ENCODE measurements at places on chromosomes 7 and 10.

DNA sequence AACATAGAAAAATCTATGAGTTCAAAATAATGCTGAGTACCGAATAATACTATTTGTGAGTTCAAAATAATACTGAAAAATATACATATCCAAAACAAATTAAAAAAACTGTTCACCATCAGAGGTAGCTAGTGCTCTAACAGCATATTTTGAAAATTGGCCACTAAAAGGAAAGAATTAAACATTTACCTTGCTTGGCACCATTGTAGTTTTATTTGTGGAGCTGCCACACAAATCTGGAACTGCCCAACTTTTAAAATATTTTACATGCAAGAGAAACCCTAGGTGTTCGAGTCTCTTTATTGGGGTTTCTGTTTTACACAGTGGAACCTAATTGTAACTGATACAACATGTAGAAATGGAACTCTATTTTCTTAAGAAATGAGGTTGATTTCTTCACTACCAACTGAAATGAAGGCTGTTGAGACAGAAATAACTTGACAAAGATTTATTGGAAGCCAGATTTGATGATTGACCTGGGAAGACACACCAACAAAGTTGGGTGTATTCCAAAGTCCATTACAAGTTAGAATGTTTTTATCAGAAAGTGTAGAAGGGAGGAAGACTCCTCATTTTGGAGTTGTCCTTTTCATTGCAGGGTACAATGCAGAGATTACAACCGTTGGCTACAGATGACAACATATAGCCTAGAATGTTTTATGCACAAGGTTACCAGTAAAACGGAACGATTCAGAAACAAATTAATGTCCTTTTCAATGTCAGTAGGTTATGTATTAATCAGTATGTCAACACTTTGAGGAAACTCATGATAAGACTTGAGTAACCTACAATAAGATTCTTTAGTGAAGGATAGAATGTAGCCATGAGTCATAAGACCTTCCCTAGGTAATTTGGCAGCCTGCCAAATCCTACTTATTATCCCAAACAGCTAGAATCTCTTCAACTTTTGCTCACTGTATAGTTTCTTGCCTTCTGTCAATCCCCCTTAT lies 73.8 kb upstream of the PAPSS2 start:
- no peak for DNase-seq

- DNase-seq: no peak
Observed at GRCh38 chr10:71705582-71705981, 14.0 kb downstream of the C10orf105 start.

DNA sequence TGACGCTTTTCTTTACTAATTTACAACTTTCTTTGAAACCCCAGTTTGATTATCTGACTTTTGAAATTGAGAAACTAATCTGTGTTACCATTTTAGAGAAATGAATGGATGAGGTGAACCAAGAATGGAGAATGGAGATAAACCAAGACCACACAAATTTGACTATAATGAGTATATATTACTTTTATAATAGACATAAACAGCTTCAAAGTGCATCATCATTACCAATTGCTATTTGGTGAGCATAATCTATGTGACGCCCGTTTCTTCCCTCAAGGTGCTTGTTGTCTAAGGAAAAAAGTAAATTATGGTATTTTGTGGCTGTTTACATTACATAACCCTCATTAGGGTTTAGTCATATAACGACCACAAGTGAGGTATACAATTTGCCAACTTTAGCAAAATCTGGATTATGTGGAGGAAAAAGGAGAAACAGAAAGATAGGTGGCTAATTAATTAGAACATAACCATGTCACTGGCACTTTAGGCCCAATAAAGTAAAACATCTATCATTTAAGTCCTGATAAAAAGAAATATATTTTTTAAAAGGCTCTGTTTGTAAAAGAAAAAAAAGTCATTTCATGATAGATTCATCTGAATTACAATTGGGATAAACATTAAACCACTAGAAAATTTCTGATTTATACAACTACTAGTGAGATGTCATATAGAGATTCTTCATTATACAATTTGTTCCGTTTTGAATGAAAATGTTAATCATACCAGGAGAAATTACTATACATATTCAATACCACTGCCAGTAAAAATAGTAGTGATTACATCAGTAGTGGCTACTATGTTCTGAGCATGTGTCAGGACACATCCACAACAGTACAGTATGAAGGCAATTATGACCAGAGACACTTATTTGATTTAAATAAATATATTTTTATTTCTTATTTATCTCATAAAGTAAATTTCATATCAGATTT lies 118.2 kb upstream of the FAM133B start:
- DNase-seq: no peak

GRCh38 chr7:18706670-18707069 lies 211.1 kb downstream of the HDAC9 start:
- no peak for DNase-seq

DNA sequence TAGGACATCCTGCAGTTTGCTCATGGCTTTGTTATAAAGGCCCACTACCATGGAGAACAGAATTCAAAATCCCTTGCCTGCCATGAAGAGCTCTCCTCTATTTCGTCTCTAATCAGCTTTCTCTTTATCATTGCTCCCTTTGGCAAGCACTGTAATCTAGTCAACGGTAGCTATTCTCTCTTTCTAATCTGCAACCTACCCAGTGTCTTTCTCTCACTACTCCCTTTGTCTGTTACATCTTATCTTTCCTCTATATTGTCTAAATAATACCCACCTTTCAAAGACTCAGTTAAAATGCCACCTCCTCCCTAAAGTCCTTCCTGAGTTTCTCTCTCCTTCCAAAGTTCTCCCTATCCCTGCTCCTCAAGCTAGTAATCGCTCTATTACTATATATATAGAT lies 108.1 kb downstream of the FZD1 start:
- no peak for DNase-seq

DNA sequence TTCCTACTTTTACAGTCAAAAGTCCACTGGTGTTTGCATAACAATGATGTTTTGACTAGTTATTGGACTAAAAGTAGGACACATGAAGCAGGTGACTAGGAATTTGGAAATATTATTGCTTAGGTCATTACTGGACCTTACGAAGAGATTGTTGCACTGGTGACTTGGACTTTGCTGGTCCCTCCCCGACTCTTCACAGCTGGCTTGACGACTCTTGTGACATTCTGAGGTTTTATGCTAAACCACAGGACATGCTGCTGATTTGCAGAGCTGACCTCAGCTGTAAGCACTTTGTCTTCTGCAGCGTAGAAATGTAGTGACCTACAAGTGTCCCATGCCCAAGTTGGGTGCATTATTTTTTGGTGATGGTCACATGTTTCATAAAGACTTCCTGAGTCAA lies 21.9 kb downstream of the PCBD1 start:
- no peak for DNase-seq

DNA sequence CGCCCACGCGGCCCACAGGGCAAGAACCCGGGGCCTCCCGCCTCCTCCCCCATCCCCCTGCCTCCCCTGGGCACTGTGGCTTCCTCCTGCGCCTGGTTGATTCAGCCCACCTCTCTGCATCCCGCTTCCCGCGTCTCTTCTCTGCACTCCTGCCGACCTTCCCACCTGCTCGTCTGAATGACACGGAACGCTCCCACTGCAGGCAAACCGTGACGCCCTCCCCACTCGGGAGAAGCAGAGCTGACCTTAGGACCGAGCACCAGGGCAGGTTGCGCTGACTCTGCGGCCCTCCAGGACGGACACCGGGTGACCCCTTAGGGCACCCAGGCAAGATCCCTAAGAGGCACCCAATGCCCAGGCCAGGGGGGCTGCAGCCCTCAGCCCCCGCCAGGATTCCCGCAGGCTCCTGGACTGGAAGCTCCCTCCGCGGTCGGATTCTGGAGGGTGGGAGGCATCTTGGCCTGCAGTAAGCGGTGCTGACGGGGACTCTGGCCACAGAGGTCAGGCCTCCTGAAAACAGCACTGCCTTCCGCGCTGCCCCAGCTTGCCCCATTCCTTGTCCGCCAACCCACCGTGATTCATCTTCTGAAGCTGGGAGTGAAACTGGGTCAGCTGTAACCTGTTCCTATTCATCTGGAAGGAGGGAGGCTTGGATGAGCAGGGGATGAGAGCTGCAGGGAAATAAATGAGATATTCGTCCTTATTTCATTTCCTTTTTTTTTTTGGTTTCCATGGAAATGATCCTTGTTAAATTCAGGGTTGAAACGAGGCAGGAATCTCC lies 990 bp downstream of the CALML3 start:
- no peak for DNase-seq

DNA sequence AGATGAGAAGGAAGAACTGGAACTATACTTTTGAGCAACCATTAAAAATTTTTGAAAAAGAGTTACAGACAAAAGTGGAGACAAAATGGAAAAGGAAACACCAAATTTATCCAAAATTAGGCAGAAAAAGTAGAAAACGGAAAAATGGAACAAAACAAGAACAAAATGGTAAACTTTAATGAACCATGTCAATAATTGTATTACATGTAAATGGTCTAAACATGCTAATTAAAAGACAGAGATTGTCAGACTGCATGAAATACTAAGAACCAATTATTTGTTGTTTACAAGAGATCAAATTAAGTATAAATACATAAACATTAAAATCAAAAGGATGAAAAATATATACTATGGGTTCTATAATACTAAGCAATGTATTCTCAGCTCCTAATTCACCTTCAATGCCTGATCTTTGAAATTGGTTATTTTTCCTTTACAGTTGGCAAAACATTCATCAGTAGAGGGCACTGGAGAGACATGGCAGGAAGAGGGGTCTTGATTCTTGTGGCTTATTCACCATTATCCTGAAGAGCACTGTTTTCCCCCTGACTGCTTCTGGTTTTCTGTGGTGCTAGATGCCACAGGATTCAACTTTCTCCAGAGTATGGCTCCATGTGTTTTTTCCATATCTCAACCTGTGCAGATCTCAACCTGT lies 124.9 kb downstream of the ELFN1 start:
- no peak for DNase-seq

- DNase-seq: no peak
Observed at GRCh38 chr10:17671307-17671706, 27.4 kb downstream of the STAM start.

GRCh38 chr10:48437546-48437945 lies 131.1 kb downstream of the MAPK8 start:
- no peak for DNase-seq

GRCh38 chr10:62980687-62981086 lies 152.4 kb upstream of the NRBF2 start:
- DNase-seq: no peak

DNA sequence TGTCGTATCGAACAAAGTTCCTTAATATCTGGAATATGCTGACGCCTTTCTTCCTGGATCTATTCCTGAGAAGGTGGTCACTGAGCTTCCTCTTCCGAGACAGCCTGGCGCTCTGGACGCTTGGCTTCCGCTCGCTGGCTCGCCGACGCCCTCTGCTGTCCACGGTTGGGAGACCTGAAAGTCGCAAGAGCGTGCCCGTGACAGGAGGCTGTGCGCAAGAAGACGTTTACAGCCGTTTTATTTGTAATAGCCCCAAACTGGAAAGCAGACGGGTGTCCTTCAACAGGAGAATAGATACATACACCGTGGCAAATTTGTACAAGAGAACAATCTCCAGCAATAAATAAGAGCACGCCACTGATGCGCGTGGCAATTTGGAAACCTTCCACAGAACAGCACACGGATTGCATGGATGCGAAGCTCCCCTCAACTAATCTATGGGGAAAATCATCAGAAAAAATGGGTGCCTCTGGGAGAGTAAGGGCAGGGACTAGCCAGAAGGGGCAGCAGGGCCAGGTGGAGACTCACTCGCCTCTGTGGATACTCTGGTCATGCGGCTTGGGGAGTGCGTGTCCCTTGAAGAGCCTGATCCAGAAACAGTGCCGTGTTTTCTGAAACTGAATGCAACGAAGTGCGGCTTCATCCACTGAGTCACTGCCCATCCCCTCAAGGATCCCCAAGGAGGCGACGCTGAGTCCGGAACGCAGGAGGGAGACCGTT lies 41.5 kb upstream of the BNIP3 start:
- DNase-seq: peak; percentile 70

DNA sequence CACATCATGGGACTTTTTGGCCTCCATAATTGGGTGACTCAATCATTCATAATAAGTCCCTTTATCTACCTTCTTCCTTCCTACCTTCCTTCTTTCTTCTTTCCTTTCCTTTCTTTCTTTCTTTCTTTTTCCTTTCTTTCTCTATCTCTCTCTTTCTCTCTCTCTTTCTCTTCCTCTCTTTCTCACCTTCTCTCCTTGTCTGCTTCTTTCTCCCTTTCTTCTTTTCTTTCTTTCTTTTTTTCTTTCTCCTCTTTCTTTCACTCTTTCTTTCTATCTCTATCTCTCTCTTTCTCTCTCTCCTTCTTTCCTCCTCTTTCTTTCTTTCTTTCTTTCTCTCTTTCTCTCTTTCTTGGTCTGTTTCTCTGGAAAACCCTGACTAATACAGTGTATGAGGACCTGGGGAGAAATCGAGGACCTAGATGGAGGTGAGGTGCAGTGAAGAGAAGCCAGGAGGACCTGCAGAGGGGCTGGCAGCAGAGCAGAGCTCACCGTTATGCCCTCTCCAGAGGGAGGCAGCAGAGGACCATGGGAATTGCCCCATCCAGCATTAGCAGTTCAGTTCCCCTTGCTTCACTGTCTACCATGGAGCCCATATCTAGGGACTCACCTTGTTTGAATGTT lies 52.7 kb upstream of the BTRC start:
- DNase-seq: no peak

GRCh38 chr7:99121496-99122021 lies 22.3 kb downstream of the SMURF1 start:
- DNase-seq: no peak

DNA sequence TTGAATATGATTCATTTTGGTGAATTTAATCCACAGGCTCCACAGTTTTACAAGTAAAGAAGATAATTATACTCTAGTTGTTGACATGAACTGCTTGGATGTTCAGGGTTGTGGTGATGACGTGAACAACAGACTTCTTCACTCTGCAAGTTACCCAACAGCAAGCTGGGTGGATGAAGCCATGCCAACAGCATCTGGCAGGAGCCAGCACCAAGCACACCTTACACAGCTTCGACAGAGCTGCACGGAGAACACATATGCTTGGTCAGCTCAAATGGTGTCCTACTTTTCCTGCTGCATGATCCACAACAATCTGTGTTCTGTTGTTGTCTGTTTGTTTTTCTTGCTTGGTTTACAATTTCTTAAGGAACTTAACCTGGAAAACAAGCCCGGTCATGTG lies 9.8 kb downstream of the NOD1 start:
- DNase-seq: no peak

GRCh38 chr10:12198156-12198555 lies 2.2 kb downstream of the CDC123 start:
- DNase-seq: no peak

GRCh38 chr10:114002422-114002821 lies 41.2 kb upstream of the ADRB1 start:
- DNase-seq: no peak

- DNase-seq: no peak
Observed at GRCh38 chr10:31883397-31883796, 45.2 kb downstream of the ARHGAP12 start.

Data from GM12892 (cell line).